ENCODE measurements at places on chromosomes 13 and 19.

DNA sequence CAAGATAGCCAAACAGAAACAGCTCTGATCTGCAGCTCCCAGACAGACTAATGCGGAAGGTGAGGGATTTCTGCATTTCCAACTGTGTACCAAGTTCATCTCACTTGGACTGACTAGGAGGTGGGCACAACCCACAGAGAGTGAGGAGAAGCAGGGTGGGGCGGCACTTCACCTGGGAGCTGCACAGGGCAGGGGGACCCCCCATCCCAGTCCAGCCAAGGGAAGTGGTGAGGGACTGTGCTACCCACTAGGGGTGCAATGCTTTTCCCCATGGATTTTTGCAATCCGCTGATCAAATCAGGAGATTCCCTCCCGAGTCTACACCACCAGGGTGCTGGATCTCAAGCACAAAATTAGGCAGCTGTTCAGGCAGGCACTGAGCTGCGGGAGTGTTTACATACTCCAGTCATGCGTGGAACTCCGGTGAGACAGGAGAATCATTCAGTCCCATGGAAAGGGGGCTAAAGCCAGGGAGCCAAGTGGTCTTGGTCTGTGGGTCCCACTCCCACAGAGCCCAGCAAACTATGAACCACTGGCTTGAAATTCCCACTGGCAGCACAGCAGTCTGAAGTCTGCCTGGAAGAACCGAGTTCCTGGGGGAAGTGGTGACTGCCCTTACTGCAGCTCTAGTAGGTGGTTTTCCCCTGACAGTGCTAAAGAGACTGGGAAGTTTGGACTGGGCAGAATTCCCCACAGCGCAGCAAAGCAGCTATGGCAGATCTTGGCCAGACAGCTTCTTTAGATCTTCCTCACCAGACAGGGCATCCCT, 85.1 kb upstream of the UFM1 start:
- DNase-seq = no peak

DNA sequence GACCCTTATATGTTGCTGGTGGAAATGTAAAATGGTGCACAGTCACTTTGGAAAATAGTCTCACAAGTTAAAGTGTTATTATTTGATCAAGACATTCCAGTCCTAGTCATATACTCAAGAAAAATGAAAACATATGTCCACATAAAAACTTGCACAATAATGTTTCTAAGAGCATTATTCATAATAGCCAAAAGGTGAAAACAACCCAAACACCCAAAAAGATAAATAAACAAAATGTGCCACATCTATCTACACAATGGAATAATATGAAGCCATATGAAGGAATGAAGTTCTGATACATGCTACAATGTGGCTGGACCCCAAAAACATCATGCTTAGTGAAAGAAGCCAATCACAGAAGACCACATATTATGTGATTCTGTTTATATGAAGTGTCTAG, 14.4 kb upstream of the AKAP8 start:
- DNase-seq = no peak

DNA sequence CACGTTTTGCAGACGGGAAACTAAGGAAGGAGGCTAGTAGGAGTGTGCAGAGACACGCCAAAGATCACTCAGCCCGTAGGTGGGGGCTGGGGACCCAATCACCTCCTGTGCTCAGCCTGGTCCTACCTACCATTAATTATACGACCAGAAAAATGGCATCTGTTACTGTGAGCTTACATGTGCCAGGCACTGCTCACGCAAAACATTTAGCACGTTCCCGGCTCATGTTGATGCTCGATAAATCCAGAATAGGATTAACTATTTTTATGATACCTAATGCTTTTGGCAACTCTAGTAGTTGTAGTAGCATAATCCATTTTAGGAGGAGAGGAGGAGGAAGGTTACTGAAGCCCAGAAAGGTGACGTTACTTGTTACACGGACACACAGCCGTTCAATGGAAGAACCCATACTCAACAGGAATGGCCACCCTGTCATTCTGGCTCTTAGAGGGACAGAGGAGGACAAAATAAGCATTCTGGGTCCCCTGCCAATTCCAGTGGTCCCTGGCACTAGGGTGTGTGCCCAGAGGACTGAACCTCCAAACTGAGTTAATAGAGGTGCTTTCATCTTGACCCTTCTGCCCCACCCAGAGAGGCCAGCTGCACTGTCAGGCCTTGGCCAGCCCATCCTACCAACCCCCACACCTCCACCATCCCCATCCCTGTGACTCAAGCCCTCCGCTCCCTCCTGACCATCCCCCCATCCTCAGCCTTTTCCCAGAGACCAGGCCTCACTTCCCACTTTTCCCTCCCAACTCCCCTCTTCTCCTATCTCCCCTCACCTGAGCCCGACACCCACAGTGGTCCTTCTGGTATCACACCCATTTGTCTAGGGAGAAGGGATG, 5.0 kb upstream of the EML2 start:
- no peak for DNase-seq

DNA sequence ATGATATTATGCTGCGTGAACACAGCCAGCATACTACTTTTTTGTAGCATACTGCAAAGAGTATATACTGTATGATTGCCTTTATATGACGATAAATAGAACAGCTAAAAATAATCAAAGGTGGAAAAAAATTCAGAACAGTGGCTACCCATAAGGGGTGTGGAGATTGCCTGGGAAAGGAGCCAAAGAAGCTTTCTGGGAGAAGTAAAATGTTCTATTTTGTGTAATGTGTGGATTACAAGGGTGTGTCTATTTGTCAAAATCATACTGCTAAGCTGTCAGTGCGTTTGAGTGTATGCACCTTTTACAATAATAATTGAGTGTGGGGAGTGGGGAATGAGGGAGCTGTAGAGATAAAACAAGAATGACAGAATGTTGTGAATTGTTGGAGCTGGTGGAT, 45.2 kb upstream of the MTIF3 start:
- DNase-seq = no peak

DNA sequence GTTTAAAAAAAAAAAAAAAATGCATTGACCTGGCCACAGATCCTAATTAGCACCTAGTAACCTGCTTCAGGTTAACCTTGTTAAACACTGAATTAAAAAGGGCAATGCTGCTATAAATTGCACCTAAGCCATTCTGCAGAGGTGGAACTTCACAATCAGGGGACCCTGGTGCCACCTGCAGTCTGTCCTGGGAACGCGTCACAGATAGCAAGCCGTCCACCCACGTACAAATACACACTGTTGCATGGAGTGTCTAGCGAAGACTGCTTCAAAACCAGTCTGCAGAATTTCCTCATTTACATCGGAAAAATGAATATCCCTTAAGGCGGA, 169.3 kb downstream of the COL4A1 start:
- peak; percentile 56 for DNase-seq

GRCh38 chr13:41587490-41587889, 130.1 kb downstream of the RGCC start:
- DNase-seq = no peak

DNA sequence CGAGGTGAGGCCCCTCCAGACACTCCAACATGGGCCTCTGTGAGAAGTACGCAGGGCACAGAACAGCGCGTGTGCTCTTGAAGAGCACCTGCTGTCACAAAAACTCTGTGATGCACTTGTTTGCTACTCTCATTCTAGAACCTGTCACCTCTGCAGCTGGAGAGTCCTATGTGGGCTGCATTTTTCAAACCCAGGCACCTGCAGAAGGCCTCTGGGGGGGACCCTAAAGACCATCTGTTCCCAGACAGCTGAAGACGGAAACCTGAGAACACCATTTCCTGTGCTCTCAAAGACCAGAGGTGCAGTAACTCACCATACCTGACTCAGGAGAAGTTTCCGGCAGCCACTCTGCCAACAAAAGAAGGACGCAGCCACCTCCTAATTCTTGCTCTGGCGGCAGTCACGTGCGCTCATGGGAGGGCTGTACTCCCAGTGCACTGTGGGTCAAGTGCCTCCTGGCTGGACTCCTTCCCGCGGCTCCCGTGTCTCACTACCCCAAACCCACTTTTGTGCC, 28.1 kb downstream of the RANBP3 start:
- no peak for DNase-seq

DNA sequence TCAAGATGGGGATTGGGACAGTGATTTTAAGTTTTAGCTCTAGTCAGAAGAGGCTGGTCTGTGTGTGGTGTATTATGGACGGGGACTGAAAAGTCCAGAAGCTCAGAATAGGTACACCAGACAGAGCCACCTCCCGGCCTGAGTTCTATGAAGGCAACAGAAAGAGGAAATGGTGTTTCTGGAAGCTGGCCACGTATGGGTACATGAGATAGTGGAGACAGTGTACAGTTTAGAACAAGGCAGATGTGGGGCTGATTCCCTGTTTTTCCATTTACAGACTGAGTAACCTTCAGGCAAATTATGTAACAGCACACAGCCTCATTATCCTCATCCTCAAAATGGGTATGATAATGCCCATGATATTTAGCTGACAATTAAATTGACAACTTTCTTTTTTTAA, 1.3 kb downstream of the ZNF175 start:
- DNase-seq = no peak

GRCh38 chr13:93776936-93777335, 550.3 kb downstream of the GPC6 start:
- no peak for DNase-seq

- DNase-seq = no peak
Measured at GRCh38 chr13:23844132-23844531, 45.1 kb downstream of the MIPEP start.

DNA sequence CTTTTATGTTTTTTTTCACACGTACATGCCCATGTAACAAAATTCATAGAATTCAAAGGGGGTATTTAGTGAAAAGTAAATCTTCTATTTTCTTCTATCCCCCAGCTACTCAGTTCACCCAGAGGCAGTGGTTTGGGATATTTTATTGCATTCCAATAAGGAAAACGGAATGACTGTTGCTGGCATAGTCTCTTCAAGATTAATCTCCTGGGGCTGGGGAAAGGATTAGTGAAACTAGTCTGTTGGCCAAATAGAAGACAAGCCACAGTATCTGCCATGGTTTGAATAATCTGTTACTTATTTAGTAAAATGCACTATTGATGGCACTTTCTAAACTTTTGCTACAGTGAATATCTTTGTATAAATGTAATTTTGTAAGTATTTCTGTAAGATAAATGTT, 122.0 kb downstream of the NDFIP2 start:
- no peak for DNase-seq

Measured in A549 (cell line).